Stimulated activated CD8-positive, alpha-beta memory T cell treated with anti-CD3 and anti-CD28 coated beads, Interleukin-4, amount 100 ng/mL, for 4 hours (primary cell): ENCODE measurements at places on chromosomes 16 and 17.

- DNase-seq, result no peak
Observed at GRCh38 chr17:2094891-2095535, 40.1 kb downstream of the HIC1 start.

DNA sequence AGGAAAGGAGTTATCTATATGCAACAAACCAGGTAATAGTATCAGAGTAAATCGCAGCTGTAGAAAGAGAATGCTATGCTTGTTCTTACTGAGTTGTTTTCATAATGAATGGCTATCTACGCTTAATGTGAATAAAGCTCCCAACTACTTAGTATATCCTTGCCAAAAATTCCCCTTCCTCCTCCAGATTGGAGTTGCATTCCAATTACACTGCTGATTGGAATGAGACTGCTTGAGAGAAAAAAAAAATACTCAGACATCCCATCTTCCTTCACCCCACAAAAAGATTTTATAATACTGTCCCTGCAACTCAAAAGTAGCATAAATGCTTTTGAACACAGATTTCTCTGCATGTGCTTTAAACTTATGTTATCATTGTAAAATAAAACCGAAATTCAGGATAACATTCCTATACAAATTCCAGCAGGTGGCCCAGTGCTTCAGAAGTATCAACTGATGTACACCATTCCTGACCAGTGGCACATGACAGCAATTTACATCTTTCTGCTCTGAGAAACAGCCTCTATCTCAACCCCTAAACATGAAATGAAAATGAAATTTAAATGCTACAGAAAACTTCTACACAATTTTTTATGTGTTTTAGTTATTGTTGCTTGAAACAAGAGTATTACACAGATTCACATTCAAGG, 47.0 kb downstream of the SMURF2 start:
- no peak for DNase-seq

GRCh38 chr16:14186007-14186794, 115.1 kb downstream of the MRTFB start:
- no peak for DNase-seq

GRCh38 chr17:45814622-45815606, 29.8 kb upstream of the SPPL2C start:
- DNase-seq, result no peak

- no peak for DNase-seq
Observed at GRCh38 chr17:76304226-76305134, 3.6 kb downstream of the QRICH2 start.

DNA sequence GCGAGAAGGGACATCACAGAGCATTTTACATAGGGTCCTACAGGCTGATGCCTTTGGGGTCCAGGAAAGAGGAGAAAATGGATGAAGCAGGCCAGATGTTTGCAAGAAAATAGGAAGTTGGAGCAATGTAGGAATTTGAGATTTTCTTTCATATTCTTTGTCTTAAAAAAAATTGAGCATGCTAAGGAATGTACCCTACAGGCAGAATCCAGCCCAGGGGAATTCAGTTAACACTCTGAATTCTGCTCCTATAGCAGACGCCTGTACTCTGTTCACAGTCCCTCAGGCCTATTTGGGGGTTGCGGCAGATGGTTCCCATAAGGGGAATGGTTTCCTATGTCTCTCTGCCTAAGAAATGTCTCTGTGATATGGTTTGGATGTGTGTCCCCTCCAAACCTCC, 393.7 kb upstream of the C16orf82 start:
- DNase-seq, result no peak

- no peak for DNase-seq
Observed at GRCh38 chr16:50002190-50002589, 22.8 kb upstream of the CNEP1R1 start.

DNA sequence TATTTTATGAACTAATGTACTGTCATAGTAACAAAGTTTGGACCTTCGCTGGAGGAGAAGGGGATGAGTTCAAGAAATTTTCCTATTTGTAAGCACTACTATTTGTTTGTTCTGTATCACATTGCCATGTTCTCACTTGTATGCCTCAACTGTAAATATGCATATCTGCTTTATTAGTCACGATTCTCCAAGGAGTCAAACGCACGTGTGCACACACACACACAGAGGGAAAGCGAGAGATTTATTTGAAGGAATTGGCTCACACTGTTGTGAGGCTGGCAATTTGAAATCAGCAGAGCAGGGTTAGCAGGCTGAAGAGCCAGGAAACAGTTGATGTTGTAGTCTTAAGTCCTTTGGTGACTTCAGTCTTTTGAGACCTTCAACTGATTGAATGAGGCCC, 24.9 kb upstream of the MYH2 start:
- DNase-seq, result no peak

GRCh38 chr17:72618001-72618509, 474.4 kb downstream of the SLC39A11 start:
- DNase-seq, result no peak

- DNase-seq, result no peak
Observed at GRCh38 chr16:30644334-30644830, 6.4 kb upstream of the PRR14 start.

- no peak for DNase-seq
Observed at GRCh38 chr16:9302072-9302471, 210.6 kb downstream of the HAPSTR1 start.

GRCh38 chr17:30952638-30953393, 18.0 kb upstream of the RNF135 start:
- no peak for DNase-seq

DNA sequence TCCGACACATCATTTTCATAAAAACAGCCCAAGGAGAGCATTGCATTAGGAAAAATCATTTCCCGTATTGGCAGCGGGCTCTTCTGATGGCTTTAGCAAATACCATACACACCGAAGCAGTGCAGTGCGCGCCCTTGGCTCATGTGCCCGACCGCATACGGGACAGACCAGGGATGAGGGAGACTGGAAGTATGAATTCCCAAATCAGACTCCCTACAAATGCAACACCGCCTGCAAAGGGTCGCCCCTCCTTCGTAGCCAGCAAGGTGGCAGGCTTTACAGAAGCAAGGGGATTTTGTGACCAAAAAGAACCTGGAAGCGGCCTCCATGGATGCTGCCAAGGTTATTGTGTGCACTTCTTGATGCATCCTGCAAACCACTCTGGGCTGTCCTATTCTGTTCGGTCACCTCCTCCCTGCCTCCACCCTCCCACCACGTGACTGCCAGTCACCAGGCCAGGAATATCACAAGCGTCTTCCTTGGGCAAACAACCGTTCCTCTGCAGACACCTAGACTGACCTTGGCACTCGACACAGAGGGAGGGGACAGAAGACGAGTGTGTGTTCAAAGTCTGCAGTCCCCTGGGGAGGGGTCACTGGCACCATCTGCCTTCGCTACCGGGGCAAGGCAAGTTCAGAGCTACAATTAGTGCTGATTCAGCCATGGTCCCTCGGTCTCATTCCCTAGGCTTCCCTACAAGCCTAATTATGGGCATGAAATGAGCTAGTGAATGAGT, 460.4 kb downstream of the SLC39A11 start:
- no peak for DNase-seq

DNA sequence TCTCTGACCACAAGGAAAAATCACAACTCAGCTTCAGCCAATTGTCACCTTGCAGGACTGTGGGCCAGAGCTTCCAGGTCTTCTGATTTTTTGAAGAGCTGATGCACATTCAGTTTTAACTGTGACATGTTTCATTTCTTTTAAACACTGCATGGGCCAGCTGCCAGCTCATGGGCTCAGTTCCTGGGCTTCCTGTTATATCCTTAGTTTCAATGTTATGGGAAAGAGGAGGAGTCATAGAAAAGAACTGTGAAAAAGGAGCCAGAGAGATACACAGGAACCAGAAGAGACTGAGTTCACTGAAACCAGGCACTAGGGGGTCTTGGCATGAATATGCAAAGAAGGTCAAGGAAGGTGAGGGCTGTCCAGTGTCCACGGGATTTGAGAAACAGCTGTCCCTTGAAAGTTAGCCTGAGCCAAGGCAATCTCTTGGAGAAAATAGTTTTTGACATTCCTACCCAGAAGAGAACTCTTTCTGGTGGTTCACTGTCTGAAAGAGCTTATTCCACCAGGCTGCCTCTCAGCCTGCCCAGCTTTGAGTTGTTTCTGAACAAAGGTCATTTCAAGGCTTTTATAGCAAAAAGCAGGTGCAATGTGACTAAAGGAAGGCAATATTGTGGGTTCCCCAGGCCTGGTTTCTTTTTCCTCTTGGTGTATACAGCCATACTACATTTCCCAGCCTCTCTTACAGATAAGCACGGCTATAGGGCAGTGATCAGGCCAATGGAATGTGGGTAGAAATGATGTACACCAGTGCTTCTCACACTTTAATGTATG, 10.5 kb downstream of the PDILT start:
- DNase-seq, result no peak

- DNase-seq, result no peak
Observed at GRCh38 chr16:77913738-77914253, 108.6 kb upstream of the CLEC3A start.

DNA sequence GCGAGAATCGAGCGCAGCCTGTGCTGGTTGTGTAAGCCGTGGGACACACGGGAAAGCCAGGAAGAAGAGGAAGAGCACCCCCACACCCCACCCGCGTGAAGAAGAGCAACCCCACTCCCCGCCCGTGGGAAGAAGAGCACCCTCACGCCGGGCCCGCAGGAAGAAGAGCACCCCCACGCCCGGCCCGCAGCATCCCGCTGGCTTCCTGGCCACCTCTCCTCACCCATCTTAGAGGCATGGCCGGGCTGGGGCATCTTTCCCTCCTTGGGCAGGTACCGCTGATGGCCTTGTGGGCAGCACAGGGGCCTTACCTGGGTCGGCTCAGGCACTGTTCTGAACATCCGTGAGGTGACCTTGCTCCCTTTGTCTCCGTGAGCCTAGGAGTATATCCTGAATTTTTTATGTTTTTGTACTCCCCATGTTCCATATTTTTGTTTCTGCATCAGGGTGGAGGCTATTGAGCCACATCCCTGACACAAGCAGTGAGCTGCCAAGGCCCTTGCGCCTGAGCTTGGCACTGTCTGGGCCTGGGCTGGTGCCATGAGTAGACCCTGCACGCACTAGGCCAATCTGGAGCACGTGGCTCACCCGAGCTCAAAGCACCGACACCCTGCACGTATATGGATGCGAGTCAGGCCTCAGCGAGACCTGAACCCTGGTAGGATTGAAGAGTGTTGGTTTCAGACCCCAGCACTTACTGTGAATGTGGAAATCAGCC, 71.4 kb upstream of the KCTD5 start:
- no peak for DNase-seq

DNA sequence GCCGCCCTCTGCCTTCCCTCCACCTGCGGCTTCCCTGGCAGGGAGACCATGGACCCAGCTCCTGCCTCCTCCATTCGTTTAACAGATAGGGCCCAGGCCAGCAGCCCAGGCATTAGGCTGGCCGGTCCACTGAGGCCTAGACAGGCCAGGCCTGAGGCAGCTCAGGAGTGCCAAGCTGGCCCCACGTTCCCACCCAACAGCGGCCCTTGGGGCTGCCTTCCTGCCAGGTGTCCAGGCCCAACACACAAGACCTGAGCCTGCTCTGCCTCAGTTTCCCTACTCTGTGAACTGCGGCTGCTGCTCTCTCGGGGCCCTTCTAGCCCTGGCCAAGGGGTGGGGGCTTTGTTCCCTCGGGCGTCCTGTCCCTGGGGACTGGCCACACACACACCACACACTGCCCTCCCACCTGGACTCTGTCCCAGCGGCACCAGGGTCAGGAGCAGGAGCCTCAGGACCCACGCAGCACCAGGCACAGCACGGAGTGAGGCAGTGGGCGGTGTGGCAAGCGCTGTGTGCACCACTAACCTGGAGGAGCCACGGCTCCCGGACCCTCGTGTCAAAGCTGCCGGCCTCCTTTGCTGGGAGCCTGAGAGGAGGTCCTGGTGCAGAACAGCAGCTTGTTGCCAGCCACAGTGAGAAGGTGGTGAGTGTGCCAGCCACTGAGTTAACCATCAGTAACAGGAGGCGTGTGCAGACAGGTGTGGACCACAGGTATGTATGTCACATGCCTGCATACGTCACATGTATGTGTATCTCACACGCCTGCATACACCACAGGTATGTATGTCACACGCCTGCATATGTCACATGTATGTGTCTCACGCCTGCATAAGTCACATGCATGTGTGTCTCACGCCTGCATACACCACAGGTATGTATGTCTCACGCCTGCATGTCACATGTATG, 14.6 kb upstream of the CDH15 start:
- no peak for DNase-seq

GRCh38 chr17:4583782-4584100, 588 bp upstream of the SMTNL2 start:
- no peak for DNase-seq

DNA sequence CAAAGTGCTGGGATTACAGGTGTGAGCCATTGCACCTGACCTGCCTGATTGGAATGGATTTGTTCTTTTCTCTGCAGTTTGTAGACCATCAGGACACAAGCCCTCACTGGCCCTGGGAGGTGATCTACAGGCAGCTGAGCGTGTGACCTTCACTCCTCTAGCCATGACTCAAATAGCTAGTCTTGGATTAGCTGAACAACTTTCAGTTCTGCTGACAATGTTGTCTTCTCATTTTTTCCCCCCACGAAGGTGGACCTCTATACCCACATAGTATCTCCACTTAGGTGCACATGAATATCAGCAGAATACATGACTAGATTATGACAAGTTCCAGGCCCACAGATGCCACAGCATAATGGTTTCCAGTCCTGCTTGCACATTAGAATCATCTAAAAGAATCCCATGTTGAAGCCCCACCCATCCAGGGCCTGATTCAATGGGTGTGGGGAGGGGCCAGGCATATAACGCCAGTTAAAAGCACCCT, 36.8 kb downstream of the HS3ST3B1 start:
- DNase-seq, result no peak

DNA sequence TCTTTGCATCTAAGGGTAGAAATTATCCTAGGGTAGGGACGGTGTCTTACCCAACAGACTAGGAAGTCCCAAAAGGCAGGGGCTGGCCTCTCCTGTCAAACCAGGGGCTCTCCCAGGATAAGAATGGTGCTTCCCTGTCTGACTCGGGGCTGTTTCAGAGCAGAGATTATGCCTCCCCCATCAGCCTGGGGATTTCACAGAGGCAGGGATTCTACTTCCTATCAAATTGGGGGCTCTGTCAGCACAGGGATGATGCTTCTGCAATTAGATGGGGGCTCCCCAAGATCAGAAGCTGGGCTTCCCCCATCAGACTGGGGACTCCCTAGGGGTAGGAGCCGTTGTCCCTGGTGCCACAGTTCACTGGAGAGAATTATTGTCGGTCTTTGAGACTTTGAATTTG, 2.3 kb downstream of the NXPH3 start:
- no peak for DNase-seq

DNA sequence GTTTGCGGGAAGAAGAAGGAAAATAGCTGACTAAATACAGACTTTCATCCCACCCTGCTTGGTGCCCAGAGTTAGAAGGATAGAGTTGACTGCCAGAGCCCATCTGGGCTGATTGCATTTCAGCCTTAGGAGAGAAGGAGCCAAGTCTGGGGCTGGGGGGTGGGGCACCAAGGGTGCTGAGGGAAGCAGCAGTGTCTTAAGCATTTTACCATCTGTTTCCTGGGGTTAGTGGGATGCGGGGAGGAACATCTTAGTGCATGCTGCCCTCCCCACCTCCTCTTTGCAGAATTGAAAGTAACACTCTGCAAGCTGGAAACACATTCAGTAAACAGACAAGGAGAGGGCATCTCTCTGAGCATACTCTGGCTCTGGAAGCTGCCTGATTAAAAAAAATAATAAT, 1.5 kb upstream of the ARL5C start:
- DNase-seq, result no peak
